Stimulated activated CD8-positive, alpha-beta memory T cell treated with anti-CD3 and anti-CD28 coated beads, Interleukin-7, amount 100 ng/mL, for 1 hour (primary cell): ENCODE measurements at places on chromosomes 5 and 9.

- no peak for DNase-seq
Observed at GRCh38 chr5:12861886-12862654, 957.8 kb upstream of the CTNND2 start.

DNA sequence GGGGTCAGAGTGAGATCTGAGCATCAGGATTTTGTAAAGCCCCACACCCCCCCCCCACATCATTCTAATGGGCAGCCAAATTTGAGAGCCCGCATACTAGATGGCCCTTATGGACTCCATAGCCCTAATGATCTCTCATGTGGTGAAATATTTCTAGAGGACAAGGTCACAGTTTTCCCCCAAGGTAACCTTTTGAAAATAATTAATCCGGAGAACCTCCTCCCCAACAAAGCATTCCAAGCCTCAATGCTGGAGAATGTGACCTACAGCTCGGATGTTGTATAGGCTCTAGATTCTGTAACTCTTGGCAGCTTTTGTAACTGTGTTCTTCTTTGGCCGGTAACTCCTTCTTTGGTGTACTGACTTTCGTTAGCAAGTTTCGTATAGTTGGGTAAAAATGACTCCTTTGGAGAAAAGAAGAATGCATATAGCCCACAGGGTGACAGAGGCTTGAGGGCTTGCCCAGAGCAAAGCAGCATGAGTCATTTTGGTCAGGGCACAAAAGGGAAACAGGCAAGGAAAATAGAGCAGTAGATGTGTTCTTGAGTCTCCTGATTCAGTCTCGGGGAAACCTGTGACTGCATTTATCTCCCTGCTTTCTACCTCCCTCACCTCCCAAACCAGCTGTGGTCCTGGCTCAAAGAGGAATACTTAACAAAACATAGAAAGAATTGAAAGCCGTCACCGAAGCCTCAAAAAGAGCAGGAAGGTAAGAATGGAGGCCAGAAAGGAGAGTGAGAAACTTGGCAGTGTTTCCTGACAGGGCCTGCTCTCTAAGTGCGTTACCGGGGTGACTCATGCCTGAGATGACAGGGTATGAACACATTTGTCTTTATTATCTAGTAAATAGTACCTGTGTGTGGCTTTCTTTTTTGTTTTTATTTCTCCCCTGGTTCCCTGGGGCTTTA is 6.6 kb upstream of the XPA start:
- DNase-seq: no peak

DNA sequence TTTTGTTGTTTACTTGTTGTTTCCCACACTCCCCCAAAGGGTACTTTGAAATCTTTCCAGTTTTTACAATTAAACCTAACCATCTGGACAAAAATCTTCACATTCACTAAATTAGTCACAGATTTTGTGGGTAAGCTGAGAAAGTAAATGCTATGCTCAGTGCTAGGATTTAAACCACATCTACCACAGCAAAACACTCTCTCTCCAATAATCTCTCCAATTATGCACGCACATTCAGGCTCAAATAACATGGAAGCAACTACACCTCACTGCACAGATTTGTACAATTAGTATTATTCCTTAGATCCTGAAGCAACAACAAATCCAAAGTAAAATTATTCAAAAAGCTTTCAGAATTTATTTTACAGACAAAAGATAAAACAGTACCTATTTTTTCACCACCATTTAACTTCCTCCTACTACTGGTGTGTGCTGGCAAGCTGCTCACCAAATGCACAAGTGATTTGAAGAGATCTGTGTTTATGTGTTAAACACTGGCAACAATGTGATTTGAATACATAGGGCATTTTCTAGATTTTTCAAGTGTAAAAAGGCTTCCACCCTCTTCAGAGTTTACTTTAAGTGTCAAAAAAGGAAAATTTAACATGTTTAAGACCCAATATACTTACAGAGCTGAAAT is 16.6 kb downstream of the ZNF608 start:
- no peak for DNase-seq

DNA sequence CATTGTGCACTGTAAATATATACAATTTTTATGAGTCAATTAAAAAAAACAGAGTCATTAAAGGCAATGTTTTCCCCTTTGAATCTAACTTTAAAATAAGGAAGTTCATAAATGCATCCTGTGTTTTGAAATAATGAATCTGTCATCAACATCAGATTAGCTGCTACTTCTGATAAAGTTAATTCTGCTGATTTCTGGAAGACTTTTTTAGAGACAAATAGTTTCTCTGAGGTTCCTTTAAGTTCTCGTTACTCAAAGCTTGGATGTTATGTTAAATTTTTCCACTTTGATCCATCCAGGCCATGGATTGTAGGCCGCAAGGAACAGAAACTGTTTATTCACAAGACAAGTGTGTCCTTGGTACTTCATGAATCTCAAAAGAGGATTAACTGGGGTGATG is 115.5 kb downstream of the CARTPT start:
- no peak for DNase-seq

GRCh38 chr9:126058591-126058990 is 268.0 kb upstream of the MVB12B start:
- no peak for DNase-seq

GRCh38 chr5:147788023-147788422 is 5.5 kb upstream of the JAKMIP2 start:
- DNase-seq: no peak

DNA sequence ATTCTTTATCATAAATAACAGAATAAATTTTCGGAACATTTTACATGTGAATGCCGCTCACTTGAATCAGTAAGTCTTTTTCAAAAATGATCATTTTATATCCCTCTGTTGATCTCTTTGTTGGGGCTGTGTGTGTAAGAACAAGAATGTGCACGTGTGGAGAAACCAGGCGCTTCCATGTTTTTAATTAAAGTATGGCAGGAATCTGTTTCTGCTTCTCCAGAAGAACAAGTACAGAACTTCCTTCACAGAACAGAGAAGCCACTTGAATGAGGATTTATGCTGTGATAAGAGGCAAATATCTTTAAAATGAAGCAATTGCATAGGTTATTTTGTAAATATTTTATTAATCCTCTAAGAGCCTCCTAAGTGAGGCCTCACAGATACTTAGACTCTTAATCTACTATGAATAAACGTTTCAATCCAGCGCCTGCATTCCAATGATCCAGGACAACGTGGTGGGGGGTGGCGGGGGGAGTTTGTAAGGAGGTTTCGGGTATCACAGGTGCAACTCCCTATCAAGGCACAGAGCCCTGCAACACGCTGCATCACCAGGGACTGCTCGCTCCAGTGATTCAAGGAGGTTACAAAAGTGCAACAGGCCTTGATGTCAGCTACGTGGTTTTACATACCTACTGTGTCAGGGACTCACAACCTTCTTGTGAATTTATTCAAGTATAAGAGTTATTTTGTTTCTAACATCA is 409.2 kb downstream of the BNC2 start:
- no peak for DNase-seq

DNA sequence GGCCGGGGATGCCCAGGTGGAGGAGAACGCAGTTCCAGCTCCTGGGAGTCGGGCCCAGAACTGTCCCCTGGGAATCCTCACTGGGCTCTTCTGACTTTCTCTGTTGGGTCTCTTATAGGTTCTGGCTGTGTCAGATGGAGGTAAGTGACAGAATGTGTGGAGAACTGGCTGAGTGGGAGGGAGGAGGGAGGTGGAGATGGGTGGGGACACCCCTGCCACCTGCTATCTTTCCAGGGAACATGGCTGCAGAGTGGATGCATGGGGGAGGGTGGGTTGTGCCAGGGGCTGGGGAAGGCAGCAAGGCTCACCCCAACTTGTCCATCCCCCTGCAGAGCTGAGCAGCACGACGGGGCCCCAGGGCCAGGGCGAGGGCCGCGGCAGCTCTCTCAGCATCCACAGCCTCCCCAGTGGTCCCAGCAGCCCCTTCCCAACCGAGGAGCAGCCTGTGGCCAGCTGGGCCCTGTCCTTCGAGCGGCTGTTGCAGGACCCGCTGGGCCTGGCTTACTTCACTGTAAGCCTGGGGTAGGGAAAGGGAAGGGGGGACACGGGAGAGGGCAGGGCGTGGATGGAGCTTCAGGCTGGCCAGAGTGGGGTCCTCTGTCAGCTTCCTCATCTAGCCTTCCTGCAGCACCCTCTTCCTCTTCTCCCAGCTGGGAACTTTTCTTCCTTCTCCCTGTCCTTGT is 8.3 kb downstream of the RGS14 start:
- no peak for DNase-seq

DNA sequence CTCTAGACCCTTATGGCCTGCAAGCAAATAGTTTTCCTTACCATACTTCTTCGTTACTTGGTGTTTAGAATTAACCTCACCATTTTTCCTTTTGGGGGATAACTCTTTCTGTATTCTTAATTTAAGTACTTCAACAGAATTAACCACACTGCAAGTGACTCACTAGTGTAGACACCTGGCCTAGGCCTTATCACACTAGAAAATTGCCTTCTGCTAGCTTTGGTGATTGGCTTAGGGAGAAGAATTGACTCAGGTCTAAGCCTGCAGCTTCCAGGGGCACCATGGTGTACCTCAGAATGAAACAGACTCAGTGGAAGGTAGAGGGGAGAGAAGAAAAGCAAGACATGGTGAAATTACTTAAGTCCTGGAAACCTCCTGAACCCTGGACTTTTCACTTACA is 112.8 kb upstream of the HMHB1 start:
- no peak for DNase-seq

DNA sequence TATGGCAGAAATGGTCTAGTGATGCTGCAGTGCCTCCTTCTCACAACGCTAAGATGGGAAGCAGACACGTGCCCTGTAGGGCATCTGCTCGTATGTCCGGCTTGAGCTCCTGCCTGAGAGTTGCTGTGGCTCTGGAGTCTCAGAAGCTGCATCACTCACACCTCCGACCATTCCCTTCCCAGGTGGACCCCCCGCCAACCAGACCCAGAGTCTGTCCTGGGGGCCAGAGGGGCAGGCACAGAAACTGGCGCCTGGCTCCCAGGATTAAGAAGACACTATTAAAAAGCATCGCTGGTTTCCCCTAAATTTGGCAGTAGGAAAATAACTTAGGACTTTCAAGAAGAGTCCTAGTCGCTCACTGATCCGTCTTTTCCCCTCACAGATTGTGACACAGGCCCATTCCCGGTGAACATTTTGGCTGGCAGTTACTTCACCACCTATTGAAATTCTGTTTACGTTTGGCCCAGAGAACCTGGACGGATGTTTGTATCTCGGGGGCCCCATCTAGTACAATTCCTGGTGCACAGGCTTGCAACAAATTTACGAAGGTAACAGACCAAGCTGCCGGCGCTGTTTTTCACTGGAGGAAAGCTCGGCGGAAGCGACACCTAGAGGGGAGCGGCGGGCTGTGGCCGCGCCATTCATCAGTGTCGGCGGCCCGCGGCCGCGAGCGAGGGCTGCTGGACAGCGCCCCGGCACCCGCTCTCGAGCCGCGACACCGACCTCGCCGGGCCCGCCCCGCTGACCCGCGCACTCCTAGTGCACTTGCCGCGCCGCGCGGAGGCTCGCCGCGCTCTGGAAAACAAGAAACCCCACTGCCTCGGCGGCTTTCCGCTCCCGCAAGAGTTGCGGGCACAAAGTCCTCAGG is 1.6 kb downstream of the FSTL4 start:
- DNase-seq: no peak

DNA sequence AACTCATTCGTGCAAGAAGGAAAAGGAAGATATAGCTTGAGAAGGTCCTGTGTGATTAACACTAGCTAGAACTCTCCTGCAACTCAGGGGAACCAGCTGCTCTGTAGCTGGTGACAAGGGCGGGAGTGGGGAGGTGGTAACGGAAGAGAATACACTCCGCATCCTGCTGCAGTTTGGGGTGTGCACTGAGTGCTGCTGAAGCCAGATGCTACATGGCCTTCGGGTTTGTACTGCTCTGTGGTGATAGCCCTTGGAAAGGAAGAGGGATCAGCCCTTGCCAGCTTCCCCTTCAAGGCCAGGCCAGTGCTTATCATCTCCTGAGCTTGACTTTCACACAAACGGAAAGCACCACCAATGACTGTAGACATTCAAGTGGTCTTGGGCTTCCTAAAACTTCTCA is 34.3 kb downstream of the FRMD3 start:
- DNase-seq: no peak

- no peak for DNase-seq
Observed at GRCh38 chr5:9302218-9302617, 243.7 kb downstream of the SEMA5A start.

- no peak for DNase-seq
Observed at GRCh38 chr9:85884256-85884655, 56.7 kb upstream of the NAA35 start.

GRCh38 chr5:32709750-32710549 is 1.2 kb upstream of the NPR3 start:
- no peak for DNase-seq

- no peak for DNase-seq
Observed at GRCh38 chr9:108234811-108235210, 621.0 kb downstream of the ACTL7B start.
